ENCODE measurements at places on chromosomes 7 and 10.
A peak's percentile ranks its signal among the peaks of the same experiment; 100 is the strongest.

DNA sequence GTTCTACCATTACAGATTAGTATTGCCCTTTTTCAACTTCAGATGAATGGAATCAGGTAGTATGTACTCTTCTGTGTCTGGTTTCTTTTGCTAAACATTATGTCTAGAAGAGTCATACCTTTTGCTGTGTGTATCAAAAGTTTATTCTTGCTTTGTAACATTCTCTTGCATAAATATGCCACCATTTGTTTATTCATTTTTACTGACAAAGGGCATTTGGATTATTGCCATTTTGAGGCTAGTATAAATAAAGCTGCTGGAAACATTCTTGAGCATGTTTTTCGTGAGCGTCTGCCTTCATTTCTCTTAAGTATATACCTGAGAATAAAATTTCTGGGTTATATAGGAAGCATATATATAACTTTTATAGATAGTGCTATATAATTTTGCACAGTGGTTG is 121.7 kb upstream of the CSTF2T start:
- DNase-seq, result no peak

DNA sequence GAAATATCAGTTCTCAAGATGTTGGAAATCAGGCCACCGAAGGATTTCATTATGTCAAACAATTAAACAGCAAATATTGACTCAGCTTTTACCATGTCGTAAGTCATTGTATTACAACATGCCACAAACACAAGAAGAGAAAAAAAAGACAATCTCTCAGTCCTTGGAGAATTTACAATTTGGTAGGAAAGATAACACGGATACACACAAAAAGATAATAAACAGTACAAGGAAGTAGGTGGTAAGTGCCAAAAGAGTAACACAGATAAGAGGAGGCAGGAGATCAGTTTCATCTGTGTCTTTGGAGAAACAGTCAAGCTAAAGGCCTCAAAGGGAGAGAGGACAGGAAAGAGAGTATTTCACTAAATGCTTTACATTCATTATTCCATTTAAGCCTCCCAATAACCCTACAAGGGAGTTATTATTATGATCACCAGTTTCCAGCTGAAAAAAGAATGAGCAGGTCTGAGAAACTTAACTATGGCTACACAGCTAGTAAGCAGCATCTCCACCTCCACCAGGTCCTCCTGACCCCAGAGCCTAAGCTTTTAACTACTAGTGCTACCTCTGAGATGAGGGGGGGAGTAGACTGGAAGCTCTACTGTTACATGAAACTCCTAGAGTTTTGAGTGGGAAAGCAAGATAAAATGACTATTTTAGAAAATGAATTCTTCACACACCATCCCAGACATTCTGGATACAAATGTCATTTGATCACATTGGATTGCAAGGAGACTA is 13.9 kb upstream of the DNAJC1 start:
- DNase-seq, result peak; percentile 34

DNA sequence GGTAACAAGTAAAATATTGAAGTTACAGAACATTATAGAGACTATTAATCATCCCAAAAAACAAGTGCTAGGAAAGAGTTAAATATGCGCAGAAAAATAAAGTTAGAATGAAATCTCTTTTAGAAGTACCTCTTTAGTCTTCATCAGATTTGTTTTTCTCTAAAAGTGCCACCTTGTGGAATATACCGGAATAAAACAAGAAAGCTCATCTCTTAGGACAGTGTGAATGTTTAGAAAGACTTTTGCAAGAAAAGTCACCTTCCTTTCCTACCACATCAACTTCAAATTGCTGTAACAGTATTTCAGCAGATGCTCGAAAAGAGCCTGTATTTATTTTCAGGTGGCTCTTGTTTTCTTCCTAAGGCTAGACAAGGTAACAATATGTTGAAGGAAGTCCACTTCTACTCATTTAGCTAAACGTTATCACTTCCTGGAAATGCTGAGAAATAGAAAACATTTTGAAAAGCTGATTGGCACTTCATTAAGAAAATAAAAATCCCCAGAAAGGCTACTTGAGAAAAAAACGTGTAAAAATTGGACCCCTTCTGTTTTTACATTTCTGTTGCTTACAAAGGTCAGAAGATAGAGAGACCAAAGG is 19.8 kb upstream of the FAM133B start:
- no peak for DNase-seq

DNA sequence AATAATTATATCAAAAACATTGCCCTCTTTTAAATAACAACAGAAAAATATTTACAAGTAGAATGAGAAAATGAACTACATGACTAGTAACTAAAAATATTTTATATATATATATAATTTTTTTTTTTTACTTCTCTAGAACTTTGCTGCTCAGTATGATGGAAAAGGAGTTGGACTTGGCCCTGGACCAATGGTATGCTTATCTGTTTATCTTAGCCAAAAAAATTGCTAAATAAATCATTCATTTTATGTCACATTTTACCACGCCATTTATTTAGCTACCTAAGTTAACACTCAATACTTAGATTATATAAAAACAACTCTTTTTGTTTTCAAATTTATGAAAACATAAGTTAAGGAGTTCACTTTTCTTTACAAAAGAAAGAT is 6.7 kb downstream of the COL1A2 start:
- no peak for DNase-seq

DNA sequence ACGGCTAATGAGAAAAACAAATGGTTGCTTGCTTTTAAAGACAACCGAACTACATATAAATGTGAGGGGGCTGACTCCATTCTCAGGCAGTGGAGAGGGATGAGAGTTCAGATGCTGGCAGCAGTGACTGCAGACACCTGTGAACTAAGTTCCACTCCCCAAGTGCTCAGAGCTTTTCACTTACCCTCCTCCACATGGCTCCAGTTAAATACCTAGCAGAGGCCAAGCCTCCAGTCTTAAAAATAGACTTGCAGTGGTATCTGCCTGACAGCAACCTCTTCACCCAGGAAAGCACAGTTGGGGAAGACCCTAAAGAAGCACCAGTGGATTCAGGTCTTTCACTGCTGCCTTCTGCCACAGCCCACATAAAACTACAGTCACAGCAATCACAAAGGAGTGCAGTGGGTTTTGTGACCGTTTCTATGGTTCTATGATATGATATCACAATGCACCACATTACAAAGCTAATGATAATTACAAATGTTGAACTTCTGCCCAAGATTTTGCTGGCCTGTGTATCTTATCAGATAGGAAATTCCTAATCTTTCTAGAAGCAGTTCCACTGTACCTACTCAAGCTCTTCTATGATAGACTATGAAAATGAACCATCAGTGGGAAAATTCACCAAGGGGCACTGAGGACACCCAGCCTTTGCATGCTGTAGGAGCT is 3.3 kb upstream of the ABLIM1 start:
- DNase-seq, result no peak

DNA sequence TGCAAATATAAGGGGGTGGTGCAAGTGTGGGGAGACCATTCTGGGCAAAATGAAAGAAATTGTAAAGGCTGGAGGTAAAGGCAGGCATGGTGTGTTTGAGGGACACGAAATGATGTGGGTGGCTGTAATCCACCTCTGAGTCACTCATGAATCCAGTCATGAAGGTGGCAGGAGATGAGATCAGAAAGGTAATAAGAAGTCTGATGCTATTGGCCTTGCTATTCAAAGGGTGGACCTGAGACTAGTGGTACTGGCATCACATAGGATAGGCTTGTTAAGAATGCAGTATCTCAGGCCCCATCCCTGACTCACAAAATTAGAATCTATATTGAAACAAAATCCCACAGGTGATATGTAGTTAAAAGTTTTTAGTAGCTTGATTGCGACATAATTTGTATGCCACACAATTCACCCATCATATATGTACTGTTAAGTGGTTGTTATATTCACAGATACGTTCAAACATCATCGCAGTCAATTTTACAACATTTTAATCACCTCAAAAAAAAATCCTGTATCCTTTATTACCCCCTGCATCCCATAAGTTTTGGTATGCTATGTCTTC is 85.6 kb downstream of the ST8SIA6 start:
- no peak for DNase-seq

DNA sequence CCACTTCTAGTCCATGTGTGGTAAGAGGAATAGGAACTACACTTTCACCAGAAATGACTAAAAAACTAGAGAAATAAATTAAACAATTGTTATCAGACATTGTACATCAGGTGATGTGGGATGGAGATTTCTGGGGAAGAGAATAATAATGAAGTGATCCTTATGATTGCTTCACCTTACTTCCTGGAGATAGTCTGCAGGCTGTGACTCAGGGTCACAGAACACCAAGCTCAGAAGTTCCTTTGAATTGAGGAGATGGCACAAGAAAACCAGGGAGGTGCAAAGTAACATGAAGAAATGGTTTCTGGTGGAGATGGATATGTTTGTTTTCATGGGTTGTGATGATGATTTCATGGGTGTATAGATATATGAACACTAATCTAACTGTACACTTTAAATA is 44.5 kb downstream of the ZWINT start:
- no peak for DNase-seq

DNA sequence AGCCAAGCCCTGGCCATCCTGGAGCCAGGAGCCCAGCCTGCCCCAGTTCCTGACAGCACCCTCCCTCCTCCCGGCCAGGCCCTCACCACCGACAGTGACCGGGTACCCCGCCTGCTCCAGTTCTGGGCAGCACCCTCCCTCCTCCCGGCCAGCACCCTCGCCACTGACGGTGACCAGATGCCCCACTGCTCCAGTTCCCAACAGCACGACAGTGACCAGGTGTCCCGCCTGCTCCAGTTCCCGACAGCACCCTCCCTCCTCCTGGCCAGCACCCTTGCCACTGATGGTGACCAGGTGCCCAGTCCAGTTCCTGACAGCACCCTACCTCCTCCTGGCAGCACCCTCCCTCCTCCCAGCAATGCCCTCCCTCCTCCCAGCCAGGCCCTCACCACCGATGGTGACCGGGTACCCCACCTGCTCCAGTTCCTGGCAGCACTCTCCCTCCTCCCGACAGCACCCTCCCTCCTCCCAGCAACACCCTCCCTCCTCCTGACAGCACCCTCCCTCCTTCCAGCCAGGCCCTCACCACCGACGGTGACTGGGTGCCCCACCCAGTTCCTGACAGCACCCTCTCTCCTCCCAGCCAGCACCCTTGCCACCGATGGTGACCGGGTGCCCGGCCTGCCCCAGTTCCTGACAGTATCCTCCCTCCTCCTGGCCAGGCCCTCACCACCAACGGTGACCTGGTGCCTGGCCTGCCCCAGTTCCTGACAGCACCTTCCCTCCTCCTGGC is 40.3 kb downstream of the VIPR2 start:
- no peak for DNase-seq

DNA sequence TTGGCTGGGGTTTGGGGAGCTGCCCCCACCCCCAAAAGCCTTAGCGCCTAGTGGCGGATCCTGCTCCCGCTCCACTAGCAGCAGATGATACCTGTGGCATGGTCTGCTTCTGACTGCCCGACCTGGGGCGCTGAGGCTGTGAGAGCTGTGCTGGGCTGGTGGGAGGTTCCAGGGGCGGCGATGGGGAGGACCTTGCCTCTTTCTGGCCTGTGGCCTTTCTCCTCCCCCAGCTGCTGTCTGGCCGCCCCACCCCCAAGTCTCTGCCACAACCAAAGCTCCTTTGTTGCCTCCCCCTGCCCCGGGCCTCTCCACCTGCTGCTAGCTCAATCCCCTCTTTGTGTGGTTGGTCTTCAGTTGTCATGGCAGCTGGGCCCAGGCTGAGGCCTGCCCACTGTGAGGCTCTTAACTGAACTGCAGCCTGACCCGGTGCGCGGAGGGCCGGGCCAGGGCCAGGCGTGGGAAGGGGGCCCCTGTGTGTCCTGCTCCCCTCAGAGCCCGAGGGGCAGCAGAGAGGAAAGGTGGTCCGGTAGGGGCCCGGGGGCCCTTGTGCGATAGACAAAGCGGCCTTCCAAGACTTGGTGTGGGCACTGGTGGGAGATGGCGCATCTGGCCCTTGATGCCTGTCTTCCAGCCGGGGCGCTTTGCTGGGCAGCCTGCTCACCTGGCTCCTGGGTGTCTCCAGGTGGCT is 4.7 kb downstream of the ZNF775 start:
- peak; percentile 83 for DNase-seq

- DNase-seq, result peak; percentile 80
These were observed 604 bp upstream of the STAM start for GRCh38 chr10:17643339-17643754.

GRCh38 chr10:29811751-29812427 is 177.1 kb upstream of the SVIL start:
- DNase-seq, result no peak

GRCh38 chr10:63129888-63130287 is 3.2 kb upstream of the NRBF2 start:
- no peak for DNase-seq

GRCh38 chr10:26700884-26701630 is 3.6 kb downstream of the PDSS1 start:
- DNase-seq, result no peak

GRCh38 chr7:107150375-107151073 is 18.3 kb upstream of the HBP1 start:
- DNase-seq, result peak; percentile 63

DNA sequence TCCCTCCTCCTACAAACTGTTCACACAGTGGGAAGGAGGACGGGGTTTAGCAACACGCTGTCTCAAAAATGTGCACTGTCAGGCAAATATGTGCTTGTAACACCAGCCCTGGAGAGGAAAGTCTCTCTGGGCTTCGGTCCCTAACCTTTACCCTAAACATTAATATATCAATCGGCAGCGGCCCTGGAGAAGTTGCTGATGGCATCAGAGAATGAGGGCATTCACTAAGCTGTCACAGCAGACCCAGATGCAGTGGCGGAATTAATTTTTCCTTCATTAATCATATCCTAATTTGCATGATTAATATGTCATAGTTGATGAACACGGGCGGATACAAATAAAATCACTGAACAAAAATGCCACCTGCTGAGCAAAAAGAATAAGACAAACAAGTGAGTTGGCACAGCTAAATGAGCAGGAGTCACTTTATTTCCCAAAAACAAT is 45.2 kb upstream of the INSIG1 start:
- DNase-seq, result no peak

GRCh38 chr7:21028599-21028998 is 241.9 kb upstream of the SP8 start:
- DNase-seq, result no peak

DNA sequence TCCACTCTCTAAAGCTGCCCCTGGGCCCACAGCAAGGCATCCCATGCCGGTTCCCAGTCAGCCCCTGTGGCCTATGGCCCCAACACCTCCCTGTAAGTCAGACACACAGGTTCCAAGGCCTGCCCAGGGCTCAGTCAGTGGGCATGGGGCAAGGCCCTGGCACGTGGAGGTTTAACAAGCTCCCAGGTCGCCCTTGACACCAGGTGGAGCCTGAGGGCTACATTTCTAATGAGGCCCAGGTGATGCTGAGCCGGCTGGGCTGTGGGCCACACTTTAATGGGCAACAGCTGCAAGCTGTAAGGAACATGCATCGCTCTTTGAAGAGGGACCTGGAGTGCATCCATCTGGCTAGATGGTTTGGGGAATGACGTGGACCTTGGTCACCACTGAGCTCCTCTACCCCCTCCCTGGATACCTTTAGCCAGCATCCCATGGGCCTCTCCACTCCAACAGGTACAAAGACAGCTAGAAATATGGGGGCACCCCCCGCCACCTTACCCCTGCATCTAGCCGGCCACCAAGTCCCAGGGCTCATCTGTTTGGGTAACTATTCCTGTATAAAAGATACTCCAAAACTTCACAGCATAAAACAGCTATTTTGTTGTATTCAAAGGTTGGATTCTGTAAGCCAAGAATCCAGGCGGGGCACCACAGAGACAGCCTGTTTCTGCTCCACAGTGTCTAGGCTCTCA is 122.5 kb downstream of the OAT start:
- DNase-seq, result peak; percentile 38

- DNase-seq, result no peak
These were observed 243.0 kb downstream of the PLXDC2 start for GRCh38 chr10:20059084-20059835.

All from Caco-2 (cell line).